ENCODE measurements at places on chromosomes 7 and 10.

GRCh38 chr7:2681929-2682799 is 5.8 kb upstream of the AMZ1 start:
- DNase-seq: no peak

DNA sequence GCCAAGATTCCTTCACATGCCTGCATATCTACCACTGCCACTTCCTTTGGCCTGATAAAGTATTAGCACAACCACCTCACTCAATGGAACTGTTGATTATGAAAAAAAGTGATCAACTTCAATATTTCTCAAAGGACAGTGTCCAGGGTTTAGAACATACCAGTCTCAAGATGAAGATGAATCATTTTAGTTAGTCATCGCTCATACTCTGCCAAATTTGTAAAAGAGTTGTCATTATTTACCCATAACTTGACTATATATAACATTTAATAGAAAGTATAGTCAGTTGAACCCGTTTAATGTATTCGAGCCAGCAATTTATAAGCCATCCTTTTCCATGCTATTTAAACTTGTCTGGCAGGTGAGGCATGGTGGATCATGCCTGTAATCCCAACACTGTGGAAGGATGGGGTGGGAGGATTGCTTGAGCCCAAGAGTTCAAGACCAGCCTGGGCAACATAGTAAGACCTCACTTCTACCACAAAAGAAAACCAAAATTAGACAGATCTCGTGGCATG is 33.2 kb downstream of the SPAM1 start:
- DNase-seq: no peak

- no peak for DNase-seq
Observed at GRCh38 chr10:124559372-124560132, 97.9 kb downstream of the LHPP start.

GRCh38 chr10:33557313-33557712 is 222.8 kb upstream of the NRP1 start:
- DNase-seq: no peak

DNA sequence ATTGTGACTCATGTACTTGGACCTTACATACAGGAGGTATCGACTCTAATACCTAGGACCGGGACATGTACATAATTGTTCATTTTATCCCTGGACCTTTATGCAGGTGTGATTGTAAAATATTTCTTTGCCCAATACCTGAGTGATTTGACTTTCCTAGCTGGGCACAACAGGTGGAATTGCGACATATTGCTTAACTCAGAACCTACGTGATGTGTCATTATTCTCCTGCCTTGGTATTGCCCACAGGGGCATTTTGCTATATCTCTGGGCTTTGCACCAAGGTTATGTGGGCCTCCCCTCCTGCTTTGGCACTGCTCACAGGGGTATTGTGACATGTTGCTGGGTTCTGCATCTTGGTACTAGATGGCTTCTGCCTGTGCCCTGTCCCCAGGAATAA is 23.9 kb upstream of the ZNF107 start:
- DNase-seq: no peak

DNA sequence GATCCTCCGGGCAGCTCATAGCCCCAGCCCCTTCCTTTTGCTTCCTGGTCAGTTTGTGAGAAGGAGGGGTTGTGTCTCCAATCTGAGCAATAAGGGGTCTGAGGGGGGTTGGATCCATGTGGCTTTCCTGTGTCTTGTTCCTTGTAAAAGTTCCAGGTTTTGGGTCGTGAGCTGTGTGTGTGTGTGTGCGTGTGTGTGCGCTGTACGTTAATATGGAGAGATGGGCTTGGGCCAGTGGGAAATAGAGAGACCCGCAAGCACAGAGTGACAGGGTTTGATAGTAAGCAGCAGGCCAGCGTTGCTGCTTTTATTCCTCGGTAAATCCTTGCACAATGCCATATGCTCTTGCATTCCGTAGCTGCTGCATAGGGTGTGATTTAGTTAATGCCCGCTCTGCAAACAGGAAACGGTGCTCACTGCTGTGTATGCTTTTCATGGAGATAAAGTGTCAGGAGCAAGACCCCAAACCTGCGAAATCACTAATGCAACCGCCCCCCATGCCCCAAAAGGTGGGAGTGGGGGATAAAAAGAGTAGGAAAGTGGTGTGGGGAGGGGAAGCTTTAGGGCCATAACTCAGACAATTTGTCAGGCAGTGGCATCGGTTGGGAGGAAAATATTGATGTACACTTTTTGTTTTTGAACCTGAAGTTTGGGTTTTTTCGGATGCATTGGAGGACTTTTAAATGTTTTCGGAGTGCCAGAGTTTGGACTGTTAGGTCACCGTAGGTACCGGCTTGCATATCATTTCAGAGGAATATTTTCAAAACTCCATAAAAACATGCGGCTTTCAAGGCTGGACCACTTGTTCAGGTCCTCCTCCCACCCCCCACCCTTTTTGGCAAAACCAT is 108.7 kb downstream of the TCF7L2 start:
- DNase-seq: no peak

DNA sequence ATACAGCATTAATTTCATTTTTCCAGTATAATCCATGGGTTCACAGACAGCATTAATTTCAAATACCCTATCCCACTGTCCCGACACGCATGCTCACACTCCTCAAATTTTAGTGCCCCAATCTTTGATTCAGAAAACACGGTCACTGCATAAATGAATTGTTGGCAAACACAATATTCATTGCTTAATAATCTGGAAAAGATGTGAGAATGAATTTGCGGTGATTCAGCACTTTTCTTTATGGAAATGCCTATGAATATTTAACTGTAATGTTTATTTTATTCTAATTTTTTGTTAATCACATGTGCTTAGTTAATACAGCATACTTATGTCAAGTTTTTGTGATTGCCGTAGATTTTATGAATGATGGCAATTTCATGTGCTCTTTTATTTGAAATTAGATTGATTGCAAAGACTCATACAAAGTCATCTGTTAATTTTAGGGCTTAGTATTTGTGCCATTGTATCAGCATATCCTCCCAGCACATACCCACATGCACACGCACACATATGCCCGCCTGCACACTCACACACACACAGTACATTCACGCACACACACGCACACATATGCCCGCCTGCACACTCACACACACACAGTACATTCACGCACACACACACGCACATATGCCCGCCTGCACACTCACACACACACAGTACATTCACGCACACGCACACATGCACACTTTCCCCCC is 35.1 kb downstream of the MACROH2A2 start:
- DNase-seq: no peak

GRCh38 chr7:134362587-134363483 is 46.1 kb upstream of the SLC35B4 start:
- DNase-seq: no peak

DNA sequence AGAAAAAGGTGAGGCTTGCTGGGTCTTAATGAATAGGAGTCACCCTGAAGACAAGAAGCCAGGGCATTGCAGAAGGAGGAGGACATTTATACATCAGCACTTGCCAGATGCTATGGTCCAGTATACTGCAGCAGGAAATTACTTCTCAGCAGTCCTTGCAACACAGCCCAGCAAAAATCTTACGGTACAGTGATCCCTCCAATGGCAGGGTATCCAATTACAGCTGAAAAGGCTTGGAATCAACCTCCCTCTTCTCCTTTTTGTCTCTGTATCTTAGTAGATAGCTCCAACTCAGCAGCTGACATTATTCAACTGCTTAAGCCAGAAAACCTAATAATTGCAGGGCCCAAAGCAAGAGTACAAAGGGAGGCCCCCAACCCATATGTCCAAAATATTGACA is 128.3 kb upstream of the COBL start:
- DNase-seq: no peak

DNA sequence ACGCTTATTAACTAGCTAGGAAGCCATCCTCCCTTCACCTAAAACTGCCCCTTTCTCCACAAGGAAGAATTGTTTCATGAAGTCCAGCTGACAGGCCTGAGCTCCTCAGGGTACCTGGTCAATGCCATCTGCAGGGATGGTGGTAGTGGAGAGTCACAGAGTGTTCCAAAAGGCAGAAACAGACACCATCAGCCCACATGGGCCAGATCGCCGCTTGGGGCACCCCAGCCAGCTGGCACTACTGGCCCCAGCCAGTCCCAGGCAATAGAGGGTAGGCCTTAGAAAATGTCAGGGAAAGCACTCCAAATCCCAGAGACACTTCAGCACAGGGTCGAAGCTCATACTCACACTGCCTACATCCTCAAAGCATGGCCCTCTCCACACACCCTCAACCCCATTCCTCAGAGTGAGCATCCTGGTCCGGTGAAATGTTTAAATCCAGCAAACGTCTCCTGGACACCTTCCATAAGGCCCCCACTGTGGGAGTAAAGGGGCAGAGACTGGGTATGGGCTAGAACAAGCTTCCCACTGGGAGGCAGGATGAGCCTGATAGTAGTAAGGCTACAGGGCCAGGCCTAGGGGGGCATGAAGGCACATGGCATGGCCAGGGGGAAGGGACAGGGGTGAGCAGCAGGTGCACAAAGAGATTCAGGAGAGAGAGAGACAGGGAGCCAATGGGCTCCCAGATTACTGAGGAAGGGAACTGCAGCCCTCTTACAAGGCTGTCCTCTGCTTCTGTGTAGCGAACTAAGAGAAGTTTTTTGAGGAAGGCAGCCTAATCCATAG is 1.9 kb downstream of the LRRC20 start:
- DNase-seq: no peak

DNA sequence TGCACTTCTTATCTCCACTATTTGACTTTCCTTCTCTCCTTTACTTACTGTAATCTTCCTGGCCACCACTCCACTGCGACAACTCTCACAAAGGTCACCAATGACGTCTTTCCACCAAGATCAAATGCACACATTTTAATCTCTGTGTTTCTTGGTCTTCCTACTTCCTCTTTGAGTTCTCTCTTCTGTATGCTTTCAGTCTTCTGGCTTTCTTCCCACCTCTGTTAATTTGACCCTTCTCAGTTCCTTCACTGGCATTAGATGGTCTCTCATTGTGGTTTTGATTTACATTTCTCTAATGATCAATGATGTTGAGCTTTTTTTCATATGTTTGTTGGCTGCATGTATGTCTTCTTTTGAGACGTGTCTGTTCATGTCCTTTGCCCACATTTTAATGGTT is 31.9 kb downstream of the FAM107B start:
- no peak for DNase-seq

DNA sequence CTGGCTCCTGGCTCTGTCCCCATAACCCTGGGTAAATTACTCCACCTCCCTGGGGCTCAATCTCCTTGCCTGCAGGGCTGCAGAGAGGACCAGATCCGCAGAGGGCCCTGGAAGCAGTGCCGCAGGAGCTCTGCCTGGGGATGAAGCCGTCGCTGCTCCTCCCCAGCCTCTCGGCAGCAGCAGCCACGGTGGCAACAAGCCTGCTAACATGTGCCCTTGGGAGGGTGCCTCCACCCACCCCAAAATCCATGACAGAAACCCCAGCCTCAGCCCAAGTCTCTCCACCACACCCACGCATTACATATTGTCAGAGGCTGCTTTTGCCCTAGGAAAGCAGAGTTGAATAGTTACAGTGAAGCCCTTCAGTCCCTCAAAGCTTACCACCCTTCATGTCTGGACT is 486.4 kb upstream of the FOXK1 start:
- DNase-seq: no peak

GRCh38 chr7:130673066-130673465 is 4.5 kb upstream of the COPG2 start:
- no peak for DNase-seq

DNA sequence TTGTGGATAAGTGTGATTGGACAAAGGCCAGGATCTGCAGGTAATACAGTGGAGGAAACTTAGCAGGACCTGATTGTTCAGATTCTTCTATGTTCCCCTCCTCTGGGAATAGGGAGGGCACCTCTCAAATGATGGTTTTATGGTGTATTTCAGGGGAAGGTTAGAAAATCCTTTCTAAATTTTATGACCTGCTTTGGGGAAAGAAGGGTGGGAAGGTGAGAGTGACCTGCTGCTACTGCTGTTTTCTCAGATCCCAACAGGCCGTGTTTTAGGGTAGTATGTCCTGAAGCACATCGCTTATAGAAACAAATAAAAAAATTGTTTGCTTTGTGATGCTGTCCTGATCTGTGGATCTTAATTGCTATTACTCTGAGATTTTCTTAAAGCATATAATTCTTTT is 404.1 kb upstream of the GALNT17 start:
- DNase-seq: no peak

DNA sequence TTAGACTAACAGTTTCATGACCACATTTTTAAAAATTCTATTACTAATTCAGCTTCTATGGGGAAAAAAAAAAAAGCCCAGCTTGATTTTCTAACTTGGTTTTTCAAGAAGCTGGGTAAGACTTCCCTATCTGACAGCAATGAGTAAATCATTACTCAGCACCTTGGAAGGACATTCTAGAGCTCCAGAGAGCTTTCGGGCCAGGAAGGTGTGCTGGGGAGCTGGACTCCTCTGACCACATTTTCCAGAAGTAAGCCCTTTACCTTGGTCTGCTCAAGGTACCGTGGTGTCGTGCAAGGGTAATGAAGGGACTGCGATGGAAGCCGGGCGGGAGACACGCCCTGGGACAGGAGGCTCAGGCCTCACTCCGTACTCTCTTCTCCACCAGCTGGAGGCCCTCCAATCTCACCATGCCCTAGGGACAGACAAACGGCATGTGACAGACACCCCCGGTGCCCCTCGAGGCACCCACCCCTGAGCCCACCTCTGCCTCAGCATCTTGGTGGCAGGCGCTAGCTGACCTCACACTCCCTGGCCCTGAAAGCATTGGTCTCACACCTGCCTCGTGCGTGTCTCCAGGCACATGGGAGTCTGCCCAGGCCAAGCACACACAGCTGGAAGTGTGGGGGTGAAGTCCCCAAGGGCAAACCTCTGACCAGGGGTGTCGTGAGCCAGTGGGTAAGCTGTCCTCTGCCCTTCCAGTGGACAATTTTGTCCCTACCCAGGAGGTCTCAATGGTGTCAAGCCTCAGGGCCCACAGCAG is 152.1 kb downstream of the OAT start:
- no peak for DNase-seq

DNA sequence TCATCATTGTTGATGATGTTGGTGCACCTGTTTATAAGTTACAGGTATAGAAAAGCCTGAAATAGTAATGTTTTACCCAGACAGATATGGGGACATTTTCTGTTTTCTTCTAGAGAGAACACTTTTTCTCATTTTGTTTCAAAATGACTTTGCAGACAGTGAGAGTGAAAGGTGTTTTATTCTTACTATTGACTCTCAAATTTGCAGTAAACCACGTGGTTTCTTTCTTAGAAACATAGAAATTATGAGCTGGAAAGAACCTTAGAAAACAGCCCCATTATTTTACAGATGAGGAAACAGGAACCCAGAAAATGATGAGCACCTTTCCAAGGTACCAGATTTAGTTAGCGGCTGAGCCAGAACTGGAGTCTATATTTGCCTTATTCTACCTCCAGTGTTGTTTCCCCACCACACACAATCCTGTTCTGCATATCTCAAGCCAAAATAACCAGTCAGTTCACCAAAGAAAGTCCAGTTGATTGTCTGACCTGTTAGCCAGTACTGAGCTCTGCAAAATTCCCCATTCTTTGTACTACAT is 138.9 kb upstream of the AHR start:
- DNase-seq: no peak

- DNase-seq: no peak
Observed at GRCh38 chr7:26451997-26452396, 160.3 kb downstream of the SNX10 start.
